ENCODE measurements at places on chromosomes 16 and 17. TPM values are rescaled to one million over a fixed set of nuclear protein-coding genes. Genes with fewer than 3 reads are reported as not detected.

The ARHGAP44 gene
- total RNA-seq, result 4.7 TPM

DNA sequence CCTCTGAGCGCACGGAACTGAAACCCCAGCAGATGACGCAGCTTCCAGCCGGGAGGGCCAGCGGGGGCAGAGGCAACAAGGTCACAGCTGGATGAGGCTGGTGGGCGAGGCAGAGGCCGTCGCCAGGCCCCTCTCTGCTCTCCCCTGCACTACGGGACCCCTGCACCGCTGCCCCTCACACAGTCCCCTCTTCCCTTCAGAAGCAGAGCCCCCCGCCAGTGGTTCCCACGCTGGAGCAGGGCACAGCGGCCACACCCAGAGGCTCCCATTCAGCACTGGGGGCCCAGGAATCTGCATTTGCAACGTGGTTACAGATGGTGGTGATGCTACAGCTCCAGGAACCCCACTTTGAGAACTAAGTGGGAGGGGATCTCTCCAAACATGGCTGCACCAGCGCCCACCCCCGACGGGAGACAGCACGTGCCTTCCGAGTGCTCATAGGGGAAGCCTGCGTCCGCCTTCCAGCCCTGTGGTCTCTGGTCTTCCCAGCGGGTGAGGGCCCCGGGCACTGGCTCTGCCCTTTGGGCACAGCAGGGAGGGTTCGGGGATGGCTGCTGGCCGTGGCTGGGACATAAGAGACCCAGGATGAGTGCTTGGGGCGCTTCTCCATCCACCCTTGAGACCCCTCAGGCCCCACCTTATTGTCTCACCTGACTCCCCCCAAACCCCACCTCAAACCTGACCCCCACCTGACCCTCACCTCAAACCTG is 4.7 kb upstream of the RAB40B start:
- H3K27ac ChIP-seq, result no peak overlapping the region
- peaks cover 18% of the 10 kb centered on the region for H3K4me1 ChIP-seq
- no peaks in the 10 kb centered on the region for H3K27me3 ChIP-seq
- no peak for ATAC-seq
- H3K36me3 ChIP-seq, result no peaks in the 10 kb centered on the region
- H3K4me3 ChIP-seq, result no peak overlapping the region

The TEKT5 gene
- total RNA-seq, result not detected

DNA sequence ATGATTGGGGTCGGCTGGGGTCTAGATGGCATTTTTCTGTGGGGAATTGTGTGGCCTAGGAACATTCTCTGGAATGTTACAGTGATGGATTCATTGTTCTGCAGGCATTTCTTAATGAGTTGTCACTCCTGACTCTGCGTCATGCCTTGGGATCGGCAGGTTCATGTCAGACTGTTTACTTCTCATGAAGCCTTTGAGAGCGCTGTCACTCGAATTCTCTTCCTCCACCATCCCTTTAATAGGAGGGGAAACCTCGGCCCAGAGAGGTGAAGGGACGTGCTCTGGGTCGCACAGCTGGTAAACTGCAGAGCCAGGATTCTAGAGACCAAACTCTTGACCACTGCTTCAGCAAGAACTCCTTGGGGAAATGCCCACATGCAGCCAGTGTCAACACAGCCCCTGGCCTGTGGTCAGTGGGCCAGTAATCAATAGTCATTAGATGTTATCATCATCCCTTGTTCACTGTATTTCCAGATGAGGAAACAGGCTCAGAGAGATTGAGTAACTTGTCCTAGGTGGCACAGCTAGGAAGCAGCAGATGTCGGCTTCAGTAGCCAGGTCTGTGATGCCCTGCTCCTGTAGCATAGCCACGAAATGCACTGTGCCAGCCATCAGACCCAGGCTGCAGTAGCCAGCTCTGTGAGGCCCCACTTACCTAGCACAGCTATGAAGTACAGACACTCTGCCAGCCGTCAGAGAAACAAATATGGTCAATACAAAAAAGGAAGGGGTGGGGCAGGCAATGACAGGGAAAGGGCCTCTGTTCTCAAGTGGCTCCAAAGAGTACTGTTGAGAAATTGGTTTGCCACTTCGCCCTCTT is 259.0 kb downstream of the CPPED1 start:
- no peaks in the 10 kb centered on the region for H3K36me3 ChIP-seq
- no peaks in the 10 kb centered on the region for H3K27me3 ChIP-seq
- H3K27ac ChIP-seq, result no peak overlapping the region
- ATAC-seq, result no peak
- no peaks in the 10 kb centered on the region for H3K4me1 ChIP-seq

GRCh38 chr16:88480829-88481228 is 27.7 kb downstream of the ZFPM1 start:
- no peaks in the 10 kb centered on the region for H3K36me3 ChIP-seq
- H3K4me3 ChIP-seq, result no peak overlapping the region
- H3K27me3 ChIP-seq, result peaks cover 60% of the 10 kb centered on the region

The RTN4RL1 gene
- 0.58 TPM for total RNA-seq

- H3K27ac ChIP-seq, result no peak overlapping the region
- no peaks in the 10 kb centered on the region for H3K4me1 ChIP-seq
- no peaks in the 10 kb centered on the region for H3K36me3 ChIP-seq
- H3K4me3 ChIP-seq, result no peak overlapping the region
- H3K27me3 ChIP-seq, result no peaks in the 10 kb centered on the region
Observed at GRCh38 chr16:26701243-26701886, 365.4 kb upstream of the C16orf82 start.

- no peak for ATAC-seq
- H3K4me3 ChIP-seq, result no peak overlapping the region
- peaks cover 56% of the 10 kb centered on the region for H3K27me3 ChIP-seq
- no peak overlapping the region for H3K27ac ChIP-seq
- no peaks in the 10 kb centered on the region for H3K36me3 ChIP-seq
Observed at GRCh38 chr17:43918026-43918389, 10.7 kb upstream of the MPP2 start.

GRCh38 chr17:48307814-48308411 is 122.1 kb downstream of the SKAP1 start:
- no peaks in the 10 kb centered on the region for H3K4me1 ChIP-seq
- no peak overlapping the region for H3K4me3 ChIP-seq
- peaks cover 96% of the 10 kb centered on the region for H3K27me3 ChIP-seq
- H3K36me3 ChIP-seq, result no peaks in the 10 kb centered on the region
- H3K27ac ChIP-seq, result no peak overlapping the region

DNA sequence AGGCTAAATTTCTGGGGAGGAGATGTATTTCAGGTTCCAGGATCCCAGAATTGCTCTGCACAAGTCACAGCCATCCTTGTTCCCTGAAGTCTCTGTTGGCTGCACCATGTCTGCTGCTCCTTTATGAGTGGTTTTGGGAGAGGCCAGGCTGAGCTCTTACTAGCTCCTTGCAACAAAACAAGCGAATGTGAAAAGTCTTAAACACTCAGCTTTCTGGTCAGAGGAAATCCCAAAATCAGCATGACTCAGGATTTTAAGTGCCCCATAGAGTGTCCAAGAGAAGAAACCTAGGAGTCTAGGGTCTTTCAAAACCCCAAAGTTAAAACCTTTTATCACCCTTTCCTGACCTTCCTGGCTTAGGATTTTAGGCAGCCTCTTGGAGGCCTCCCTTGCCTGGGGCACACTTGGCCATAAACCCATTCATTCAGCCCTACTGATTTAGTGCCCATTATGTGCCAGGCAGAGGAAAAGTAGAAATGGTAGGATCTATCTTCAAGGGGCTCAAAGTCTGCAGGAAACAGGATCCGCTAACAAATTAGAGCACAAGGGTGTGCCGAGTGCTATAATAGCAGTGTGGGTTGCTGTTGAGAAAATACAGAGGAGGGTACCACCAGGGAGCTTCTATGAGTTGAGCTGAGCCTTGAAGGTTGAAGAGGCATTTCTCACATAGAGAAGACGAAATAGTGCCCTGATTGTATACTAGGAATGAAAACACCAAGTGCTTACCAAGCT is 36.9 kb downstream of the SOST start:
- peak overlapping the region; percentile 96 for H3K27ac ChIP-seq
- H3K27me3 ChIP-seq, result no peaks in the 10 kb centered on the region
- H3K4me3 ChIP-seq, result no peak overlapping the region

The TEX19 gene
- not detected for total RNA-seq

DNA sequence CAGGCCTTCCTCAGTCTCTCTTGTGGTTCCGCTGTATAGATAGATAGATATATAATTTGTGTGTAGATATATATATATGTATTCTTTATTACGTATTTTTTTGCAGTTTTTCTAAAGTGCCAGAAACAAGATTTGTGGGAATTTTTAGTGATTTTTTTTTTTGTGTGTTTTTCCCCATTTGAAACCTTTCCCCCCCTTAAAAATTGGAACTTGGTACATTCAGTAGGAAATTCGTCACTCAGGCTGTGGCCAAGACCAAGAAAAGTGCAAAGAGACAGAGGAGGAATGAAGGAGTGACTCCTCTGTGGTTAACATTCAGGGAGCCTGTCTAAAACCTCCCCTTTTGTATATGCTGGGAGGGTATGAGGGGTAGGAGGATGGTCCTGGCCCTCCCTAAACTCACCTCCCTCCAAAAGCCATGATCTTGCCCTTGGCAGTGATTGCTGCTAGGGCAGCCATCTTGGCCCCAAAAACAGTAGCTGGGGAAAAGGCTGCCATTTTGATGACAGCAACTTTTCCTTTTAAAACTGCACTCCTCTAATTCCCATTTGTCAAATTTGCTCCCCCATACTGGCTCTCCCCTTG is 15.2 kb downstream of the CHRNB1 start:
- ATAC-seq, result no peak
- no peaks in the 10 kb centered on the region for H3K27me3 ChIP-seq
- H3K4me1 ChIP-seq, result no peaks in the 10 kb centered on the region
- H3K36me3 ChIP-seq, result no peaks in the 10 kb centered on the region

The LDHD gene
- total RNA-seq, result 5.1 TPM

The CES5A gene
- not detected for total RNA-seq

DNA sequence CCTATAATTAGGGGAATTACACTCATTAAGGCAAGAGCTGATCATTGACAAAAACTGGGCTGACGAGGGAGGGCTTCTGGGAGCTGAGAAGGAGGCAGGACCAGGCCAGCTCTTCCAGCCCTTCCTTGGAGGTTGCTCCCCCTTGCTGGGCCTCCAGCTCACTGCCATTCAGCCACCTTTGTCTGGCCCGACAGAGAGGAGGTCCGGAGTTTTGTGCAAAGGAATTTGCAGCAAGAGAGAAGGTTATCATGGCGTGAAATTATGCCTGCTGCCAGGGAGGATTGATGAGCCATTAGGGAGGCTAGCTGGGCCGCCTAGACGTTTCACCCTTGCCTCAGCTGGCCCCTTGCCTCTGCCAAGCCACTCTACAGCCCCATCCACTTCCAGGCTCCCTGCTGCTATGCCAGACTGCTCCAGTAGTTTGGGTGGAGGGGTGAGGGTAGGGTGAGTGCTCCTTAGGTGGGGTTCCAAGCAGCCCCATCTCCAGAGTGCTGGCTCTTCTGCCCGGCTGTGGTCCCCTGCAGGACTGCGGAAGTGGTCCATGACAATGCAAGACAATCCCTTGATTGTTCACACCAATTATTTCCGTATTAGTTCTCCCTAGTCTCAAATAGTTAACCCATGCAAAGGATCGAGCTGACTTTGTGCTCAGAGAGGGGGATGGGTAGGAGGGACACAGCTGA is 17.1 kb upstream of the PHF12 start:
- no peak overlapping the region for H3K27ac ChIP-seq
- H3K36me3 ChIP-seq, result no peaks in the 10 kb centered on the region
- peaks cover 11% of the 10 kb centered on the region for H3K27me3 ChIP-seq
- H3K4me3 ChIP-seq, result no peak overlapping the region

The SNF8 gene
- 99.9 TPM for total RNA-seq

- peaks cover 74% of the 10 kb centered on the region for H3K36me3 ChIP-seq
- no peaks in the 10 kb centered on the region for H3K4me1 ChIP-seq
- peak; percentile 19 for ATAC-seq
- H3K27me3 ChIP-seq, result no peaks in the 10 kb centered on the region
Observed at GRCh38 chr16:87702325-87702811, 63.4 kb downstream of the KLHDC4 start.

DNA sequence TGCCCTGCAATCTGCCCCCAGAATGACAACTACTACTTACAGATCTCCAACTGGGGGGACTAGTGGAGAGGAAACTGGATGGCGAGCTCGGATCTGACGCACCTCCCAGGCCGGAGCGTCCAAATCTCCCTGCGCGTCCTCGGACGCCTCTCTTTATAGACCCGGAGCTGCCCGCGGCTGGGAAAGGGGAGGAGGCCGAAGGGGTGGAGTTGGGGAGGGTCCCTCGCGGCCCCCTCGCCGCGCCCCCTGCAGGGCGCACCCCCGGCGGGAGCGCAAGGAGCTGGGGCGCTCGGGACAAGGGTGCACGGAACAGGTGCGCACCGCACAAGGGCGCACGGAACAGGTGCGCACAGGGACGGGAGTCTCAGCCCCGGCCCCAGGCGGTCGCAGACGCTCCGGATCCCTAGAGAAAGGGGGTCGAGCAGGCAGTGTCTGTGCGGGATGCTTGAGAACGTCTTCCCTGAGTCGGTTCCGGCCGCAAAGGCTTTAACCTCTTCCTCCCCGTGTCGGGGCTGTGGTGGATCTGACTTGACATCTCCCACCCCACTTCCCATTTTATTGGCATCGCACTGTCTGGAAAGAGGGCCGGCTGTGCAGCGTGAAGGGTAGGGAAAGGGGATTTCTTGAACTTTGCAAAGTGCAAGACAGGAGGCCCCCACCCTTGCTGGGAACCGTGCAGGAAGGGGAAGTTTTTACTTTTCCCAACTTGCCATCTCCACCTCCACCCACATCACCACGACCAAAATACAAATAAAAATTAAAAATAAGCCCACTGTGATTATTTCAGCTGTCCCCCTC is at the start of gene MYH11:
Gene MYH11 (minus strand): TSS at position 128 of the 798 bp plus-strand sequence. CDS start 18,776 bp downstream, outside the sequence.
- H3K4me3 ChIP-seq, result peak within 1 kb of the TSS; percentile 54
- H3K27ac ChIP-seq, result peak within 1 kb of the TSS; percentile 95
- H3K27me3 ChIP-seq, result peaks cover 8% of the 10 kb centered on the region
- H3K4me1 ChIP-seq, result peaks cover 48% of the 10 kb centered on the region

DNA sequence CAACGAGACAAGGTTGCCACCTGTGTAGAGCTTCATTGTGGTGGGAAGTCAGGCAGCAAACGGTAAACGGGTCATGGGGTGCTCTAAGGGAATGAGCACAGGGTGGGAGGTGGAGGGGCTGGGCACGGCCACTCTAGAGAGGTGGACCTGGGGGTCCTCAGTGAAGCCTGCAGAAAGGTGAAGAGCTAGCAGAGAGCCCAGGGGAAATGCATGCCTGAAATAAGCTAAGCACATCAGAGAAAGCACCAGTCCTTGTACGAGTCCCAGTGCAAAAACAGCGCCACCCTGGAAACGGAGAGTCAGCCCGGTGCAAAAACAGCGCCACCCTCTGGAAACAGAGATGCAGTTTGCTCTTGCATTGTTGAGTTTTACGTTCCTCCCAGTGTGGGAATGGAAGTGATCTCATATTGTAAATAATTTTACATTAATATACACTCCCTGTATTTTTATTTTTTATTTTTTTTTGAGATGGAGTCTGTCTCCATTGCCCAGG is 65.0 kb downstream of the TBC1D16 start:
- H3K27ac ChIP-seq, result no peak overlapping the region
- no peaks in the 10 kb centered on the region for H3K4me1 ChIP-seq
- H3K27me3 ChIP-seq, result no peaks in the 10 kb centered on the region
- no peak overlapping the region for H3K4me3 ChIP-seq
- ATAC-seq, result no peak
- peaks cover 23% of the 10 kb centered on the region for H3K36me3 ChIP-seq

GRCh38 chr16:68470461-68471150 is 22.3 kb upstream of the SMPD3 start:
- H3K4me3 ChIP-seq, result peak overlapping the region; percentile 19
- H3K27me3 ChIP-seq, result no peaks in the 10 kb centered on the region
- peak; percentile 70 for ATAC-seq
- H3K27ac ChIP-seq, result peak overlapping the region; percentile 14
- H3K36me3 ChIP-seq, result no peaks in the 10 kb centered on the region

The WNT3 gene
- 1.4 TPM for total RNA-seq

The CD300LB gene
- total RNA-seq, result 1.0 TPM

GRCh38 chr17:70968302-70968701 is 799.0 kb downstream of the KCNJ2 start:
- H3K4me3 ChIP-seq, result no peak overlapping the region
- no peaks in the 10 kb centered on the region for H3K36me3 ChIP-seq
- no peaks in the 10 kb centered on the region for H3K27me3 ChIP-seq
- H3K4me1 ChIP-seq, result no peaks in the 10 kb centered on the region
- H3K27ac ChIP-seq, result no peak overlapping the region
- no peak for ATAC-seq

Data from gastroesophageal sphincter (tissue), 4 donors.